ENCODE measurements at places on chromosomes 16 and 17. TPM values are rescaled to one million over a fixed set of nuclear protein-coding genes. Genes with fewer than 3 reads are reported as not detected.

Gene SSTR5
- not detected for polyA plus RNA-seq

Gene CRISPLD2
- 315 TPM for polyA plus RNA-seq

Gene KRTAP9-4
- not detected for polyA plus RNA-seq

Gene KCNJ18
- polyA plus RNA-seq = not detected

Gene PRR29
- polyA plus RNA-seq = 1.4 TPM

Gene TAT
- 2.7 TPM for polyA plus RNA-seq

Gene OSGIN1
- 10.0 TPM for polyA plus RNA-seq

GRCh38 chr16:88424587-88425235, 28.4 kb upstream of the ZFPM1 start:
- H3K27me3 ChIP-seq = no peaks in the 10 kb centered on the region
- H3K4me3 ChIP-seq = no peak overlapping the region
- no peaks in the 10 kb centered on the region for H3K36me3 ChIP-seq
- peaks cover 7% of the 10 kb centered on the region for H3K4me1 ChIP-seq
- H3K27ac ChIP-seq = no peak overlapping the region
- DNase-seq = no peak

- peaks cover 15% of the 10 kb centered on the region for H3K27me3 ChIP-seq
- no peaks in the 10 kb centered on the region for H3K36me3 ChIP-seq
- H3K4me1 ChIP-seq = peaks cover 17% of the 10 kb centered on the region
- H3K4me3 ChIP-seq = no peak overlapping the region
Measured at GRCh38 chr17:36482611-36483504, 3.6 kb upstream of the ZNHIT3 start.

- DNase-seq = peak; percentile 55
- no peak overlapping the region for H3K4me3 ChIP-seq
- peak overlapping the region; percentile 85 for H3K27ac ChIP-seq
- H3K4me1 ChIP-seq = peaks cover 39% of the 10 kb centered on the region
- no peaks in the 10 kb centered on the region for H3K36me3 ChIP-seq
- no peaks in the 10 kb centered on the region for H3K27me3 ChIP-seq
Measured at GRCh38 chr16:52561910-52562741, 15.2 kb upstream of the TOX3 start.

GRCh38 chr17:19678581-19679453, 30.3 kb downstream of the ALDH3A2 start:
- no peaks in the 10 kb centered on the region for H3K36me3 ChIP-seq
- H3K27ac ChIP-seq = no peak overlapping the region
- H3K27me3 ChIP-seq = no peaks in the 10 kb centered on the region
- no peaks in the 10 kb centered on the region for H3K4me1 ChIP-seq
- no peak overlapping the region for H3K4me3 ChIP-seq
- no peak for DNase-seq

DNA sequence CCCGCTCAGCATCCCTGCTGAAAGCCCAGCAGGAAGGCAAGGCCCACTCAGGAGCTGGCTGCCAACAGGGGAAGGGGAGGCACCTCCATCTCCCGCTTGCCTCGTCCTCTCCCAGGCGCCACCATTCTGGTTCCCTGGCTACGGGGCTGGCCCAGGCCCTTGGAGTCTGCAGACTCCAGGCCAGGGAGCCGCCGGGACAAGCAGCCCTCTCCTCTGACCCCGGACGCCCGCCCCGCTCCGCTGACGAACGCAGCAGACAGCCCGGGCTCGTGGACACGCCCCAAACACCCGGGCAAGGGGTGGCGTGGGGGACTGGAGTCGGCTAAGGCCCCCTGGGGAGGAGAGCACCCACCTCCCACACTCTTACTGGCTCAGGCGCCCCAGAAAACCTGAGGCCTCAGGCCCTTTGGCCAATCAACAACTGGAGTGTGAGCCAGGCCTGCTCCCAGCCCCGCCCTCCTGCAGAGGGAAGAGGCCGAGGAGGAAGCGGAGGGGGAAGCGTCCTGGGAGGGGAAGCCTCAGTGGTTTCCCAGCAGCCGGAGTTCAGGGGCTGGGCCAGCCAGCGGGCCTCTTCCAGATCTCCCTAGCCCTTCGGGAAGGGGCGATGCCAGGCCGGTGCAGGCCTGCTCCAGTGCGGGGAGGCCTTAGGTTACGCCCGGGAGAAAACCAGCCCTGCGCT, 4.2 kb downstream of the MNT start:
- no peaks in the 10 kb centered on the region for H3K36me3 ChIP-seq
- peak overlapping the region; percentile 1 for H3K4me3 ChIP-seq
- peak; percentile 97 for DNase-seq

DNA sequence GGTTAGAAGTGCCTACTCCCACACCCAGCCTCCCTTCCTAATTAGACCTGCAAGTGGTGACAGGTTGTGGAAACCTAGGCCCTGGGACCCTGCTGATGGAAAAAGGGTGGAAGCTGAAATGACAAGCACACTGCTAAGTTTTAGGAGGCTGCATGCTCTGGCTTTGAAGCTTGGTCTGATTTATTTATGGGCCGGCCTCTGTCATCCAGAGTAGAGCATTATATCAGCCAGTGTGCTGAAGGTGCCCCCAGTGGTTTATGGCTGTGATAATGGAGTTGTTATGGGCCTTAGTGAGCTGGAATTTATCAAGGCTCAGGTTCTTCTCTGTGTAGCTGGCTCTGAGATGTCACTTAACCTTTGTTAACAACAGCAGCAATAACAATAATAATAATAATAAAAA, 142.6 kb downstream of the UTP18 start:
- H3K27me3 ChIP-seq = no peaks in the 10 kb centered on the region
- no peaks in the 10 kb centered on the region for H3K36me3 ChIP-seq
- H3K4me1 ChIP-seq = no peaks in the 10 kb centered on the region
- H3K4me3 ChIP-seq = no peak overlapping the region
- no peak overlapping the region for H3K27ac ChIP-seq

DNA sequence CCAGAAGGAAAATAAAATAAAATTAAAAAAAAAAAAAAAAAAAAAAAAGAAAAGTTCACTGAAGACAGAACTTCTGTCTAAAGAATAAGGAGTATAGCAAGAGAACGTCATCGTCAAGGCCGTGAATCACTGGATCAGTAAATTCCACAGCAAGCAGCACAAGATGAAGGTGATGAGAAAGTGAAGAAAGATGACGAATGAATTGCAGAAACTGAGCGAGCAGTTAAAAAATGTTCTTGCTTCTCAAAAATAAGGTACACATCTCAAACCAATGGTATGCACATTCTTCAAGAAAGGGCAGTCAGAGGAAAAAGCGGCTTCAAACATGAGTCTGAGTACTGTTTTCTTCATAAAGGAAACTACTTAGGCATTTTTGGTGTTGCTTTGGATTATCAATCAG, 104.7 kb downstream of the SMG6 start:
- no peaks in the 10 kb centered on the region for H3K36me3 ChIP-seq
- DNase-seq = no peak

DNA sequence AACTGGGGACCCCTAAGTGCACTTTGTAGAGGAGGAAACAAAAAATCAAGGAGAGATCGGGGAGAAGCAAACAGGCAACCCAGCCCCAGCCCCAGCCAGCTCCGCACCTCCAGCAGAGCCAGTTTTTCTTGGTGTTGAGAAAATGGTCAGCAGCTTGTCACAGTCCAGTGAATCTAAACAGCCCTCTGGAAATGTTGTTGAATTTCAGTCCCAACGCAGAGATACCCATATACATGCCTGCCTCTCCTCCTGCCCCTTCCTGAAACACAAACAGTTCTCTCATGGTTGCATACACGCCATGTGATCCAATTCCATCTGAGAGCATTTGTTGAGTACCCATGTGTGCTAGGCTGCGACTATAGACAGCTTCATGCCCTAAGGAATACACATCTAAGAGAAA, 42.4 kb upstream of the LHX1 start:
- H3K27me3 ChIP-seq = no peaks in the 10 kb centered on the region
- no peak overlapping the region for H3K27ac ChIP-seq
- H3K4me3 ChIP-seq = no peak overlapping the region
- no peak for DNase-seq
- H3K36me3 ChIP-seq = no peaks in the 10 kb centered on the region

DNA sequence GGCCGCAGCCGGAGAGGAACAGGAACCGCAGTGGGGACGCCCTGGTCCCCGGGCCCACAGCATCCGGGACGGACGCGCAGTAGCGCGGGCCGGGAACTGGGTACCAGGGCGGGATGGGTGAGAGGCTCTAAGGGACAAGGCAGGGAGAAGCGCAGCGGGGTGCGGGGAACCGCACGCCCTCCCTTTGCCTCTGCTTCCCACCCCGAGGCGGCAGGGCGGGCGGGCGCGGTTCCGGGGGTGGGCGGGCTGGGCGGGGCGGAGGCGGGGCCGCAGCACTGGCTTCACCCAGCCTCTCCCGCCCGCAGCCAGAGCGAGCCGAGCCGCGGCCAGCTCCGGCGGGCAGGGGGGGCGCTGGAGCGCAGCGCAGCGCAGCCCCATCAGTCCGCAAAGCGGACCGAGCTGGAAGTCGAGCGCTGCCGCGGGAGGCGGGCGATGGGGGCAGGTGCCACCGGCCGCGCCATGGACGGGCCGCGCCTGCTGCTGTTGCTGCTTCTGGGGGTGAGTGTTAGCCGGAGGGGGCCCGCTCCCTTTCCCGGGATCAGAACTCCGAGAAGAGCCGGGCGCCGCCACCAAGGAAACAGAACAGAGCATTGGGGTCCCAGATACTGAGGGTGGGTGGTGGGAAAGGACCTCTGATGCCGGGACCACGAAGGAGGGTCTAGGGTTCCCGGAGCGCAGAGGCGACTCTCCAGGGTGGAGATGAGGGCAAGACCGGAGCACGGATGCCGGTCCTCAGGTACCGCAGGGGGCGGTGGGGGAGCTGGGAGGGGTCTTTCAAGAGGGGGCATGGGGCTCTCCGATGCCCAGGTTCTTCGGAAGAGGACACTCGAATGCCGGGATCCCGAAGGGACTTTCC, at the start of gene NGFR:
TSS of gene NGFR (plus strand) at position 308 of the 856 bp plus-strand sequence. CDS start at position 433, 125 bp downstream.
- peaks cover 80% of the 10 kb centered on the region for H3K27me3 ChIP-seq
- no peak within 1 kb of the TSS for H3K27ac ChIP-seq
- no peaks in the 10 kb centered on the region for H3K36me3 ChIP-seq
- H3K4me1 ChIP-seq = peaks cover 19% of the 10 kb centered on the region

GRCh38 chr17:27414271-27414670, 42.0 kb upstream of the KSR1 start:
- H3K27ac ChIP-seq = no peak overlapping the region
- H3K4me3 ChIP-seq = no peak overlapping the region
- no peaks in the 10 kb centered on the region for H3K4me1 ChIP-seq
- DNase-seq = no peak
- no peaks in the 10 kb centered on the region for H3K27me3 ChIP-seq

DNA sequence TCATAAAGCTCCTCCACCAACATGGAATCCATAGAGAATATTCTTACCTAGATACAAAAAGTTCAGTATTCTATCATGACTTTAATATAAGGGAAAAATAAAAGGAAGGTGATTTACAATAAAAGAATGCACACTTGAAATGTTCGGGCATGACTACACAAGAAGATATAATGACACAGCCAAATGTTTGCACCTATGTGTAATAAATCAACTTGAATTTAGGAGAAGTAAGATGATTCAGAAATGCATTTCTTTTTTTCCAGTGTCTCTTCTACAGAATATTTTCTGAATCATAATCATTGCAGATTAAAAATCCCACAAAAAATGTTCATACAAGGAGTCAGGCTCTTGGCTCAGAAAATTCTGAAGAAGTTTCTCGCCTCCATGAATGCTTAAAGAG, 404.0 kb upstream of the HSBP1 start:
- peaks cover 14% of the 10 kb centered on the region for H3K27me3 ChIP-seq
- H3K4me3 ChIP-seq = no peak overlapping the region
- H3K36me3 ChIP-seq = no peaks in the 10 kb centered on the region
- no peaks in the 10 kb centered on the region for H3K4me1 ChIP-seq

- no peaks in the 10 kb centered on the region for H3K36me3 ChIP-seq
- H3K27me3 ChIP-seq = no peaks in the 10 kb centered on the region
- no peak overlapping the region for H3K27ac ChIP-seq
- peaks cover 9% of the 10 kb centered on the region for H3K4me1 ChIP-seq
Measured at GRCh38 chr16:17320009-17320408, 150.8 kb downstream of the XYLT1 start.

GRCh38 chr16:8561496-8561895, 28.8 kb downstream of the TMEM114 start:
- no peak overlapping the region for H3K27ac ChIP-seq
- DNase-seq = no peak
- H3K4me1 ChIP-seq = no peaks in the 10 kb centered on the region
- no peak overlapping the region for H3K4me3 ChIP-seq

- no peaks in the 10 kb centered on the region for H3K36me3 ChIP-seq
- H3K4me3 ChIP-seq = no peak overlapping the region
- no peak for DNase-seq
- no peaks in the 10 kb centered on the region for H3K4me1 ChIP-seq
- H3K27ac ChIP-seq = no peak overlapping the region
Measured at GRCh38 chr17:52758481-52758880, 600.0 kb upstream of the CA10 start.

DNA sequence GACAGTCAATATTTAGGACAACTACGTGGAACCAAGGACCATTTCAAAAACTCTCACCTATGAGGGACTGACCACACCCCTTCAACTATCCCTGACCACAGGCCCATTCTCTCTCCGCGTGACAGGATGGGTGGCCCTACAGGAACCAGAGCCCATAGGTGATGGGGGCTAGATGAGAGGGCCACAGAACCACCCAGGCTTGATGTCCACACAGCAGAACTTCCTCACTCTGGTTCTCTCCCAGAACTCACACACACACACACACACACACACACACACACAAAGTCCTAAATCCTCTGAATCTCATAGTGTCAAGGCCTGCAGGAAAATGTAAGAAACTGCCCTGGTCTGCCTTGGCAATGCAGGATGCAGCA, 1.5 kb downstream of the ZNF319 start:
- DNase-seq = no peak
- no peaks in the 10 kb centered on the region for H3K27me3 ChIP-seq
- H3K27ac ChIP-seq = peak overlapping the region; percentile 90
- H3K4me3 ChIP-seq = no peak overlapping the region
- H3K36me3 ChIP-seq = no peaks in the 10 kb centered on the region

GRCh38 chr17:44279346-44279665, 11.4 kb upstream of the SLC4A1 start:
- DNase-seq = no peak
- no peak overlapping the region for H3K4me3 ChIP-seq
- H3K27me3 ChIP-seq = no peaks in the 10 kb centered on the region
- no peaks in the 10 kb centered on the region for H3K36me3 ChIP-seq

GRCh38 chr16:69595127-69596036, 29.6 kb downstream of the NFAT5 start:
- DNase-seq = peak; percentile 28
- H3K27me3 ChIP-seq = no peaks in the 10 kb centered on the region
- H3K36me3 ChIP-seq = no peaks in the 10 kb centered on the region
- peak overlapping the region; percentile 48 for H3K27ac ChIP-seq
